ENCODE measurements at places on chromosomes 12 and 14.

DNA sequence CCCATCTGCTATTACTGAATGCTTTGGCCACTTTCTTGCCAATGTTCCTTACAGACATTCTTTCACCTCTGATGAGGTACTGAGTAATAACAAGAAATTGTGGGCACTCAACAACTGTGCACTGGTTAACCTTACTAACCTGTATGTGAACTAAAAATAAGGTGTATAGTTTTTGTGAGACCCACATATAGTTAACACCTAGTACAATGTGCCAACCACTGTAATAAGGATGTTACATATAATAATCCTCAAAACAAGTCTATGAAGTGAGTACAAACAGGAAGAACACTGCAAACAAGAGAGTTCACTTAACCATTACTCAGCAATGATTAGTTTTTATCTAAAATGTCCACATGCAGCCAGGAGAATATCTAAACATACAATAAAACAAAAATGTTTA lies 4.5 kb downstream of the DDHD1 start:
- DNase-seq: no peak

DNA sequence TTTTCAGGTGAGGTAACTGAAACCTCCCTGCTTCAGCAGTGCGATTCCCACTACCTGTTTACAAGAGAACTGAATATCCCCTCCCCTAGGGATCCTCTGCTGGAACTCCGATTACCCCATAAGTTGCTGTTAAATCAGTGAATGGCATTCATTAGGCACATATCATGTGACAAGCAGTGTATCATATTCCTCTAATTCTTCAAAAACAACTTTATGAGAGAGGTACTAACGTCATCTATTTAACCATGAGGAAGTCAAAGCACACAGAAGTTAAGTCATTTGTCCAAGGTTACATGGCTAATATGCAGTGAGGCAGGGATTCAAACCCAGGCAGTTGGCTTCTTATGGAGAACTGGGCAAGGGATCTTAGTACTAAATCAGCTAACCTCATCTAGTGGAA lies 43.9 kb upstream of the PCED1B start:
- DNase-seq: no peak

GRCh38 chr14:69303086-69303485 lies 43.1 kb downstream of the GALNT16 start:
- no peak for DNase-seq

- no peak for DNase-seq
Measured at GRCh38 chr12:127791217-127791616, 475.8 kb upstream of the TMEM132C start.

GRCh38 chr14:61756135-61756534 lies 6.1 kb upstream of the SNAPC1 start:
- DNase-seq: no peak

- DNase-seq: no peak
Measured at GRCh38 chr14:74501691-74502090, 8.1 kb downstream of the ISCA2 start.

DNA sequence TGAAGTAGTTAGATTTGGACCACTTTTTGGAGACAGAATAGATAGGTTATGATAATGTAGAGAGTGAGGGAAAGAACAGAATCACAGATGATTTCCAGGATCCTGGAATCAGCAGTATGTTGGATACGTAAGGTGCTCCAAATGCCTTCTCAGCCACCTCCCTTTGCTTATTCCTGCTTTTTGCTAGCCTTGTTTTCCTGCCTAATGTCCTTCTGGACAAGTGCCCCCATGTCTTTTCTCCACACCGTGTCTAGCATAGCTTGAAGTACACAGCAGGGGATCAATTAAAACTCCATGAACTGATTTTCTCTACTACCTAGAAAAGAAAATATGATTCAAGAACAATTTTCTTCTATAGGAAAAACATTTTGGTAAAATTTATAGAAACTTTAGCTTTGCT lies 144.0 kb downstream of the SYT1 start:
- no peak for DNase-seq

- no peak for DNase-seq
Measured at GRCh38 chr12:104651811-104652210, 195.1 kb downstream of the CHST11 start.
